Hepatocyte (in vitro differentiated cells): ENCODE measurements at places on chromosomes 4 and X. TPM values are rescaled to one million over a fixed set of nuclear protein-coding genes. Genes with fewer than 3 reads are reported as not detected.

ADH7 gene
- not detected in 2 replicates for total RNA-seq

GAGE1 gene
- total RNA-seq: not detected in 2 replicates

VCX3B gene
- not detected in 2 replicates for total RNA-seq

FAM47A gene
- not detected in 2 replicates for total RNA-seq

LRRC66 gene
- total RNA-seq: 0.87 and 0.92 TPM in 2 replicates

PDZD4 gene
- total RNA-seq: 1.6 and 2.8 TPM in 2 replicates

CYP2U1 gene
- total RNA-seq: 9.7 and 11.3 TPM in 2 replicates

ELF2 gene
- total RNA-seq: 42.5 and 46.9 TPM in 2 replicates
